Activated T-helper 1 cell treated with anti-CD3 and anti-CD28 coated beads, Interleukin-12 subunit alpha, Interleukin-12 subunit beta, Interleukin-2, Interleukin-4 antibody, amounts not matched to agents 30 ng/mL and 10 ng/mL and 1 ng/mL, durations not matched to agents 14 hours and 24 hours and 36 hours (primary cell): ENCODE measurements at places on chromosomes 6 and 20. TPM values are rescaled to one million over a fixed set of nuclear protein-coding genes. Genes with fewer than 3 reads are reported as not detected.

TPD52L2 gene
- 65.9 and 73.2 TPM in 2 replicates for total RNA-seq

GSTA4 gene
- total RNA-seq = 35.8 and 38.7 TPM in 2 replicates

DEF6 gene
- 123 and 125 TPM in 2 replicates for total RNA-seq

TBX18 gene
- not detected in 2 replicates for total RNA-seq

TRIM31 gene
- not detected in 2 replicates for total RNA-seq

ULBP2 gene
- 0.32 and 0.65 TPM in 2 replicates for total RNA-seq

SLC2A10 gene
- not detected in 2 replicates for total RNA-seq

CSNK2A1 gene
- 181 and 185 TPM in 2 replicates for total RNA-seq

HLA-C gene
- total RNA-seq = 944 and 984 TPM in 2 replicates

PRRT1 gene
- total RNA-seq = 0.24 and 0.57 TPM in 2 replicates

E2F1 gene
- total RNA-seq = 77.5 and 80.6 TPM in 2 replicates

ASIP gene
- total RNA-seq = not detected in 2 replicates

SIRPG gene
- 31.8 and 34.6 TPM in 2 replicates for total RNA-seq

DYNLRB1 gene
- 92.0 and 104 TPM in 2 replicates for total RNA-seq

HNF4A gene
- not detected in 2 replicates for total RNA-seq

DIDO1 gene
- 60.5 and 60.8 TPM in 2 replicates for total RNA-seq

TREML1 gene
- total RNA-seq = not detected in 2 replicates

TINAG gene
- not detected in 2 replicates for total RNA-seq
